Naive B cell (primary cell): ENCODE measurements at places on chromosomes 3 and 15. TPM values are rescaled to one million over a fixed set of nuclear protein-coding genes. Genes with fewer than 3 reads are reported as not detected.

GRCh38 chr3:133479895-133480669 is 80.2 kb downstream of the BFSP2 start:
- no peak for DNase-seq

The OCA2 gene
- not detected for polyA plus RNA-seq

DNA sequence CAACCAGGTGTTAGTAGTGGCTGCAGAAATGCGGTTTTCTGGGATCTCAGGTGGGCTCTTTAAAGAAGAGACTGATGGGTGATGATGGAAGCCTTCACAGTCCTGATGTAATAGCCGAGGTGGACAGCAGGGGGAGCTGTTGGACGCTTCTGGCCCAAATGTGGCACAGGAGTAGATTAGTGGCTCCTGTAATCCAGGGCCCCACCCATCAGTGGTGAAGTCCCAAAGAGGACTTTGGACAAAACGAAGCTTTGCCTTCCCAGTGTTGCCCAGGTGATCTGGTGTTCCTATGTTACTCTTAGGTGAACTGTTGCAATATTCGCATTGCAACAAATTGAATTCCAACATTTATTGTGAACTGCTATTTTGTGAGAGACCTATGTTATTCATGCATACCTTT is 31.8 kb upstream of the MYZAP start:
- peak; percentile 64 for DNase-seq

- DNase-seq: no peak
Observed at GRCh38 chr3:35200056-35200455, 439.3 kb upstream of the ARPP21 start.

DNA sequence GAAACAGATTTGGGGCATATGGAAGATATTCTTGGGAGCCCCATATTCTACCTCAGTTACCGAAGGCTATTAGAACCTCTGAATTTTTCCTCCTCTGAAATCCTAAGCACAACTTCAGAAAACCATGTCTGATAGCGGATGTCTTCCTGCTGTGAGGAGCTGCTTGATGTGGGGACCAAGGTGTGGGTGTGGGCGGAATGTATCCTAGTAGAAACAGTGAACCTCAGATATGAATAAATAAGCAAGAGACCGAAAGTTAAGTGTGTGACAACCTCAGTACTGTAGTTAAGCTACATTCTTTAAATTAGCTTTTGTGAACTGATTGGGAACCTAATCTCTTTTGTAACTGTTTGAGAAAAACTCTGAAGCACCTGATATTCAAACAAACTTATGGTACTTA is 46.9 kb downstream of the SENP2 start:
- no peak for DNase-seq

DNA sequence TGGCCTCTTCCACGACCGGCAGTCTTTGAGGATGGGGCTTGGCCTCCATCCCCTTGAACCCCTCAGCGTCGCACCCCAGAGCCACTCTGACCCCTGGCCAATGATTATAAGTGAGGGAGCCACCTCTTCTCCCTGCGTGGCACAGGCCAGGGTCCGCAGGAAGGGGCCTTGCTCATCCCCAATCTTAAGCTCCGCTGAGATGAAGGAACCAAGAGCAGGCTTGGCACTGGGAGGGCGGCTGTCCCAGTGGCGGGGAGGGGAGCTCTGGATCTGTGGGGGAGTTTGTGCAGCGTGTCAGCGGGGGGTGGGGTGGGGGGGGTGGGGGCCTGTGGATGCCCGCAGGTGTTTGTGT is 13.8 kb upstream of the ADPGK start:
- DNase-seq: no peak

- no peak for DNase-seq
Observed at GRCh38 chr3:160450846-160451245, 1.3 kb upstream of the TRIM59 start.

GRCh38 chr15:69703532-69704187 is 251.0 kb downstream of the RPLP1 start:
- DNase-seq: no peak

DNA sequence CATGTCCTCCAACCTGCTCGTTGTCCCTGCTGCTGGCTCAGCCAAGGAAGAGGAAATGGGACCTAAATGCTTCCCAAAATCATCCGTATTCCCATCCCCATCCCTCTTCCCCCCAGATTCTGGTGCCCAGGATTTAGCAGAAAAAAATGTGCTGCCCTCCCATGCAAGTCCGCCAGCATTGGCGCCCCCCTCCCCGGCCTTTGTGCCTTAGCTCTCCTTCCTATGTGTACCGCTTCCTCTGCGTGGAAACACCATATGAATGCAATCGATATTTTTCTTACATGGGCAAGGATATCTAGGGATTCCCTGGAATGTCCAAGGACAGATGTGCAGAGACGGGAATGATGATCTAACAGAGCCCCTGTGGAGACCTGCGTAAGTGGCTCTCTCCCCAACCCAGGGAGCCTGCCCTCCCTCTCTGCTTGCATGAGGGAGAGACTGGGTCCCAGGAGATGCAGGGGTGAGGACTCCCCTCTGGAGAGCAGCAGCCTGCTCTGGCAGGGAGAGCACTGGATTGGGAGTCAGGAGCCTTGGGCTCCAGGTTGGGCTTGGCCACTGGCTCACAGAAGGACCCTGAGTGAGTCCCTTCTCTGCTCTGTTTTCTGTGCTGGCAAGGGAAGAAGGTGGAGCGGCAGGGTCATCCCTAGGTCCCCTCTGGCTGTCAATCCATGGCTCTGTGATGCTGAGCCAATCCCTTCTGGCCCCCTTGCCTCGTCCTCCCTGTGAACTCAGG is 227.2 kb downstream of the XXYLT1 start:
- DNase-seq: no peak

DNA sequence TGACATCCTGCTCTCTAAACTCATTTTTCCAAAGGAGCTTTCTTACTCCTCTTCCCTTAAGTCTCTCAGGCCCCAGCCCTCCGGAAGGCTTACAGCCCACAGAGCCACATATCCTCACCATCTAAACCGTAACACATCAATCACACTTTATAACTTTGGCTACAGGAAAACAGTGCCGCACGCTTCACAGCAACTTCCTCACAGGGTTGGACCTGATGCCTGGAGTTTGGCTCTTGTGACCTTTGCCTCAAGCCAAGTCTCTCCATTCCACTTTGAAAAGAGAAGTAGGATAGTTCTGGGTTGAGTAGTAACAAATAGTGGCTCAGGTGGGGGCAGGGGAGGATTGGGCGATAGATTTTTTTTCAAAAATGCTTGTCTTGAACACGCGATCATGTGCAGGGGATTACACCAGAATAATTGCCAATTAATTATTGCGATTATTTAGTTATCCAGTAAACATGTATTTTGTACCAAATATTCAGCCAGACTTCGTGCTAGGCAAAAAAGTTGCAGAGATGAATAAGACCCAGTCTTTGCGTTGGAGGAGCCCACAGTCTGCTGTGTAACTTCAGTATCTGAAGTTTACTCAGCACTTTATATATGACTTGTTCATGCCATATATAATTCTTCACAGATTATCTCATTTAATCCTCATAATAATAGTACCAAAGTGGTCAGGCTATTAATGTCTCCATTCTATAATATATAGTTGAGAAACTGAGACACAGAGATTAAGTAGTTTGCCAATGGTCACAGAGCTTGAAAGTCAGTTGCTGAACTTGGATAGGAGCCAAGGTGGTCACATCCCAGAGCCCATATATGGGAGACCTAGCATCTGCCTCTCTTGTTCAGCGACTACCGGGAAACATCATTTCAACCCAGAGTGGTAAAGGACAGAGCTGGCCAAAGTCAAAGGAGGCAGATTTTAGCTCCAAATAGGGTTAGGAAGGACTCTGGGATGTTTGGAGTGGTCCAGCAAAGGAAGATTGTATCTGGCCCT is 2.4 kb upstream of the ETV5 start:
- DNase-seq: no peak

DNA sequence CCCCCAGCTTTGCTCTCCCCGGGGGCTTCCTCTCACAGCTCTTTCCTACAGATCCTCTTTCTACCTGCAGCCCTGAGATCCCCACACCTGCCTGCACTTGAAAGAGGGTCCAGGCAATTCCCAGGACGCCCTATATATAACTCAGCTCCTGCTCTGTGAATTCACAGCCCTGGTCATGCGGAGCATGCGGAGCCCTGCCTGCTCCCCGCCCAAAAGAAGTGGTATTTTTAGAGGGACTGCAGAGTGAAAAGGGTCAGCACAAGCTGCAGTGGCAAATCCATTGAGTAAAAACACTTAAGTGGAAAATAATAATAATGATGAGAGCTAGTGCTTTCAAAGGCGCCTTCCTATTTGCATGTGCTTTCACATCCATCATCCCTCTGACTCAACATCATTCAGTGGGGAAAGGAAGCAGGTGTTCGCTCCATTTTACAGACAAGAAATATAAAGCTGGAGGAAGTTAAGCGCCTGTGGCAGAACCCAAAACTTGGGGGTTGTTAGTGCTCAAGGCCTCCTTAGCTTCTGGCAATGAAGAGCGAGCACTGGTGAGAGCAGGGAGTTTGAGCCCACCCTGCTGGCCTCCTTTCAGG is 76.3 kb upstream of the LIPC start:
- no peak for DNase-seq

DNA sequence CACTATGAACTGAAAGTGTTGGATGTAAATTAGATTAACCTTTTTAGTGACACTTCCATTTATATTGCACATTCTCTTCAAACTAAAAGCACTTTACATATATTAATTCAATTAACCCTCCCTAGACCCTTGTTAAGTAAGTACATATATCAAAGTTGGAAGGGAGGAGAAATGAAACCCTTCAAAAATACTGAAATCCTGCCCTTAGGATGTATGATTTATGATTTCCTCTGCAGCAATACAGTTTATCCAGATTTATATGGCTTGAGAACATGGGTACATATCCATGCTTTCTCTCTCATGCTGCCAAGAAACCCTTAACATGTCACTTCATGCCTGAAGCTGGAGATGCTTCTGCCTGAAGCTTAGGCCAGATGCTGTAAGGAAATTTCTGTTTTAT is 11.0 kb downstream of the CLSTN2 start:
- DNase-seq: no peak
